ENCODE measurements at places on chromosomes 2 and 18.

DNA sequence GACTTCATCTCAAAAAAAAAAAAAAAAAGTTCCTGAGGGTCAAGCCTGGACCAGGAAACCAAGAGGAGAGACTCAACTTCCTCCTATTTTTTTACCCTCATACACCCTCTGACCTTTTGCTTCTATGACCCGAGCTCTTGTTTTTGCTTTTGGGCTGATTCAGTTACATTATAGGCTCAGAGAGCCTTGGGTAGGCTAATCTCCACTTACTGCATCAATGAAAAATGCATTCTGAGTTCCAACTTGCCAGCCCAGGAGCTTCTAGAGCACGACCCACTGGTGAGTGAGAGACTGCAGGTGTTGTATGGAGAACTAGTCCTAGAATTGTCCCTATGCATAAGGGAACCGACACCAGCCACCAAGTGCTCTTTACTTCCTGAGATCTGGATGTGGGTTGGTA is 91.1 kb downstream of the CABLES1 start:
- DNase-seq = no peak

- no peak for DNase-seq
Measured at GRCh38 chr2:233307565-233307964, at the start of gene SAG. TSS of gene SAG (plus strand) at chr2:233307816. CDS start at chr2:233309190, 1,374 bp downstream.

DNA sequence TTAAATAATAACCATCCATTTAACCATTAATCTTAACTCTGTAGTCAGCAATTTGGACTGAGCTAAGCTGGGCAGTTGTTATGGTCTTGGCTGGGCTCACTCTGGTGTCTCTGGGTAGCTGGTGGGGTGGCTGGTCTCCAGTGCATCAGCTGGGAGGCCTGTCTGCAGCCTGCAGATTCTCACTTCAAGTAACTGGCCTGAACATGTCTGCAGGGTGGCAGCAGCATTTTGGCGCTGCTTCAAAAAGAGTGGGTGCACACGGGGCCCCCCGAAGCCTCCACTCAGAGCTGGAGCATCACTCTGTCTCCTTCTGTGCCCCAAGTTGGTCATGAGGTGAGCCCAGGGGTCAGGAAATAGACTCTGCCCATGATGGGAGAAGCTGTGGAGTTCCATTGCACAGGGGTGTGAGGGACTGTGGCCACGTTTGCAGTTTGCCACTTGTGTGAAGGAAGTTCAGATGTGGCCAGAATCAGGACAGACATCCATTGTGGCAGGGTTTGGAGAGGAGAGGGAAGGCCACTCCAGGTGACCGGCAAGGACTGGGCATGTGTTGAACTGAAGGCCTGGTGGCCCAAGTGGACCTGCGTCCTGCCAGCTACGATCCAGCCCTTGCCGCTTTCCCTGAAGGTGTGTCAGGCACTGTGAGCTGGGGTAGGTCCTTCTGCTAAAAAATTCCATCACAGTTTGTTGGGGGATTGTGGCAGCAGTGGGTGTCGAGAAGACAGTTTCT is 4.9 kb upstream of the ALLC start:
- DNase-seq = no peak

DNA sequence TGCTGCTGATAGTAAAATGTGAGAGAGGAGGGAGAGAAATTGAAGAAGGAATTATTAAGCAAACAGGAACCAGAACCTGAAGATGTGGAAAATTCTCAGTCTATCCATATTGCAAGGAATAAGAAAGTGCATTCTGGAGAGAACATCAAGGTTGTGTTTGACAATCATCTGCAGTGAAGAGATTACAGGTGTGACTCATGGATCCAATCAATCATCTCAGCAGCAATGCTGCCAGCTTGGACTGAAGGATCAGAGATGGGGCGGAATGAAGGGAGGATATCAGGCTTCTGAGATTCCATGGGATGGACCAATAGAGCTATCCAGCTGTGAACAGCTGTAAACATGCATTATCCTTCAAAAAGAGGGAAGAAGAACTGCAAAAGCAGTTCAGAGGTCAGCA is 247.3 kb downstream of the LPIN1 start:
- DNase-seq = no peak

DNA sequence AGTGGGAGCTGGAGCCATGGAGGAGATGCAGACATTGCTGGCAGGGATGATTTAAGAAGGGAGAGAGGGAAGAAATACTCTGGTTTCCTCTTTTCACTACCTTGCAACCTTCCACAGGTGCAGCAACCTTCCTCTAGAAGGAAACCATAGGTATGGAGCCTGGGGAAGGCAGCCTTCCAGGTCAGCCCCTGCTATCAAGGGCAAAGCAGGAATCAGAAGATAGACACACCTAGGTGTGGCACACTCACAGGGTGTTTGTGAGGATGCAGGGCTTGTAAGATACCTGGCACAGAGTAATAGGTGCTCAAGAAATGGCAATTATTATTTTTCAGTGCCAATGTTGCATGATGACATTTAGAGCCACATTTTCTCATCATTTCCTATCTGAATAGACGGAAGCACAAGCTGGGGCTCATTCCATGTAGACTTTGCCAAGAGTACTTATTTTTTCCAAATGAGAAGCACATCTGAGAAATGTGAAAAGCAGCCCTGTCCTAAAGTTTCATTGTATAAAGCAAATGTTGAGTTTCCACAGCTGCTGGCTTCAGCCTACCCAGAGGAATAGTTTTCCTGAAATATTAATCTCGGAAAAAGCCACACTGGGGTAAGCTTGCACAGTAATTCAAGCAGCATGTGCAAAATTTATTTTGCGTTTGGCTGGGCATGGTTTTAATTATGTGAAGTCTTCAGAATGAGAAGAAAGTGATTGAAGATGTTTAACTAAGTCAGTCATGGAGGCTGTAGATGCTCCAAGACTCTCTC is 20.6 kb downstream of the EVA1A start:
- DNase-seq = no peak

DNA sequence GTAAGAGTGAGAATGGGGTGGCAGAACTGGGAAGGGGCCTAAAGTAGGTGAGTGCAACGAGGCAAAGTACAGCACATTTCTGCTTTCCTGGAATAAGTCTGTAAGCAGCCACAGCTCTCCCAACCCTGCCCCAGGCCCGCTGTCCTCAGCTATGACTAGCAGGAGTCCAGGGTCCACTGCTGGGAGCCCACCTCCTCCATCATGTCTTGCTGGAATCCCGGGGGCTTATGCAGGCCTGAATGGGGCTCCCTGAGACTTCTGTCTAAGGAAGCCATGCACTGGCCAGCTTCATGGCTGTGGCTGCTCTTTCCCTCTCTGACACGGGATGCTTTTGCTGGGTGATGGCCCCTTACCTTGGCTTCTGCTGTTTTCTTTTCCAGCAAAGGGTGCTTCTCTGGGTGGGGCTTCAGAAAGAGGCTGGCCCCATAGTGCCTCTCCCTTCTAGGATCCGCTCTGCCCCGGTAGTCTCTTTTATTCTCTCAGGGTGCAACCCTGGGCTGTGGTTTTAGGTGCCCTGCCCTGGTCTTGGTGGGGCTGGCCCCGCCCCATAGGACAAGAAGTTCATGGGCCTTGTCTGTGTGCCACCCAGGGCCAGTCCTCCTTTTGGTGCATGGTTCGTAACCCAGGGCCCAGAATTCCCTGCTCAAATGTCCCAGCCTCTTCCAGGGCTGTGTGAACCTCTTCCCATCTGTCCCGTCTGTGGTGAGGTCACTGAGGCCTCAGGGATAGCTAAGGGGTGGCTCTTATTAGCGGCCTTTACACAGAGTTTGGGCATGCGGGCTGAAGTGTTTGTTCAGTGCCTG is 33.8 kb upstream of the POLE4 start:
- no peak for DNase-seq

GRCh38 chr2:7043690-7044089 is 126.5 kb downstream of the RNF144A start:
- DNase-seq = no peak

- no peak for DNase-seq
Measured at GRCh38 chr2:73083886-73084800, 12.6 kb upstream of the SFXN5 start.

DNA sequence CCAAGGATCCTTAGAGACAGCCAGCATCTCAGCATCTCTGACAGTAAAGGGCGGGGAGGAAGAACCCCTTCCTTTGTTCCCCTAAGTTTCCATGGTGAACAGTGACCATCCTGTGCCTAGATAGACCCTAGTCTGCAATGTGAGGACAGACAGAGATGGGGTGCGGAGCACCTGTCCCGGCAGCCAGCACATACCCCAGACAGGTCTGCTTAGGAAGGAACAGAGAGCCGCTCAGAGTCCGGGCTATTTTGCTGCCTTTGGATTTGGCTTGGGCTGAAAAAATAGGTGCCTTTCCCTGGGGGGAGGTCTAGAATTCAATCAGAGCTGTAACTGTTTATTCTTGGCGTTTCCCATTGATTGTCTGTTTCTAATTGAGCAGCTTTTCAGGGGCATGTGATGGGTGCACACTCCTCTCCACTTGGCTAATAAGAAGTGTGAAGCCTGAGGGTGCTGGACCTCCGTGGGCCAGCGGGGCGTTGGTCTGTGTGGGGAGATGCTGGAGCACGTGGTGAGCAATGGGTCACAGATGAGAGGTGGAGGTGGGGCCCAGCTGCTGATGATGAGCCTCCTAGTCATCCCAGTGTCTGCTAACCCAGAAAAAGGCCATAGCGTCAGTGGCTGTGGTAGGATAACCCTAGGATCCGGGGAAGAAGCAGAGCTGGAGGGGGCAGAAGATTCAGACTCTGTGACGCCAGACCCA is 236.8 kb downstream of the SEPTIN10 start:
- DNase-seq = no peak

- DNase-seq = no peak
Measured at GRCh38 chr2:158464426-158465281, 7.9 kb downstream of the PKP4 start.

DNA sequence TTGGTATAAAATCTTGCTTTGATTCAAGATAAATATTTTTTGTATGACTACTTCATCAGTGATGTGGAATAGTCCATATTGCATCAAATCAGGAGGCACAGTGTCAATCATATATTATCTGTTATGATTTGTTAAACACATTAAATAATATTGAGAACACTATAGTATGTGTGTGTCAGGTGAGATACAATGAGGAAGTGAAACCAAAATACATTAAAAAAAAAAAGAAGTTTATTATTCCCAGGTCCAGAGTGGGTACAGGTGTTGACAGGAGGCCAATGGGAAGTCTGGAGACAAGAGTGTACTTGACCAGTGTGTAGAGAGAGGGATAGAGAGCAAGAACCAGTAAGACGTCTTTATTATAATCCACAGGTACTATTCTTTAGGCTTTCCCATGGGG is 292.6 kb downstream of the FSIP2 start:
- no peak for DNase-seq

DNA sequence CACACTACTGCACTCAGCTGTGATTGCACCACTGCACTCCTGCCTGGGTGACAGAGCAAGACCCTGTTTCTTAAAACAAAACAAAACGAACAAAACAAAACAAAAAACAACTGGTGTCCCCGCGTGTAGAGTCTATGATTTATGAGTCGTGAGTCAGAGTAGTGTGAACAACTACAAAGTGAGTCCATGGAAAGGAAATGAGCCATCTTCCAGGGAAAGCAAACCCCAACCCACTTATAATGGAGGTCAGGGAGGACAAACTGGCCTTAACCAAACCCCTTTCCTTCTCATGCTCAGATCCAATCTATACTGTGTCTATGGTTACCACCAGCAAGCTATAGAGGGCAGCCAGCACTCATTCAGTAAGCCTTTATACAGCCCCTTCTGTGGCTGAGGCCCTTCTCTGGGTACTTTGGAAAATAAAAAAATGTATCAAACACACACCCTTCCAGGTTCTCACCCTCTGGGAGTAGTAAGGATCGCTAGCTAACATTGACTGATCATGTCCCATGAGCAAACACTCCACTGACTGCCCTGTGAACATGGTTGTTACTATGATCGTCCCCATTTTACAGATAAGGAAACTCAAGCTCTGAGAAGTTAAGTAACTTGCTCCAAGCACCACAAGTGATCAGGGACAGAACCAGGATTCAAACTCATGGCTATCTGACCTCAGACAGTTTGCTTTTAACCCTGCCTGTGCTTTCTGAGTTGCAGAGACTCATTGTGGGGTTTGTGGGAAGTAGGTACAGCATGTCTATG is 24.7 kb upstream of the COLEC12 start:
- no peak for DNase-seq

DNA sequence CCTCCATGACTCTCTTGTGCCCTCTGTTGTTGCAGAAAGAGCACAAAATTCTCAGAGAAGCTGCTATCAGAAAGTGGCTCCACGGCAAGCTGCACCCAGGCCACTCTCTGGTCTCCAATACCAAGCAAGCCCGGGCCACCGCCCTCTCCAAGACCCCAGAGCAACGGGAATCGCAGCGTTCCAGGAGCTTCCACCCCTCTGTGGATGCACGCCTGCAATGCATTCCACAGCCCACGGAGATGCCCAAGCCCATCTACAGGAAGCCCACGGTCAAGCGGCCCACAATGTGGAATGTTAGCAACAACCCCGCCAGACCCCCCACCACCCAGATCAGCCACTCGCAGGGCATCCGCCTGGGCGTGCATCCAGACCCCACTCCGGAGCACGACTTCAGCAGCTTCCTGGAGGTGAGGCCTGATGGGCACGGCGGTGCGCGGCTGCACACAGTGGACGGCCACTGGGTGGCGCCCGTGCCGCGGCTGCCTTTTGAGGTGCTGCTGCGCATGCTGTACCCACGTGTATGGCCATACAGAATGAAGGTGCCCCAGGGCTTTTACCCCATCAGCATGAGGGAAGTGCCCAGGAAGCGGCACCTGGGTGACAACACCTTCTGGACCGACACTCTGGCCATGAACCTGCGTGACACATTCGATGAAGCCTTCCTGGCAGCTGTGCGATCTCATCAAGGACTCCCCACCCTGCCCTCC is 6.3 kb downstream of the ANKRD53 start:
- peak; percentile 68 for DNase-seq

- DNase-seq = no peak
Measured at GRCh38 chr2:11802782-11803191, 56.4 kb downstream of the LPIN1 start.

GRCh38 chr2:207881902-207882301 is 112.2 kb upstream of the FZD5 start:
- DNase-seq = no peak

DNA sequence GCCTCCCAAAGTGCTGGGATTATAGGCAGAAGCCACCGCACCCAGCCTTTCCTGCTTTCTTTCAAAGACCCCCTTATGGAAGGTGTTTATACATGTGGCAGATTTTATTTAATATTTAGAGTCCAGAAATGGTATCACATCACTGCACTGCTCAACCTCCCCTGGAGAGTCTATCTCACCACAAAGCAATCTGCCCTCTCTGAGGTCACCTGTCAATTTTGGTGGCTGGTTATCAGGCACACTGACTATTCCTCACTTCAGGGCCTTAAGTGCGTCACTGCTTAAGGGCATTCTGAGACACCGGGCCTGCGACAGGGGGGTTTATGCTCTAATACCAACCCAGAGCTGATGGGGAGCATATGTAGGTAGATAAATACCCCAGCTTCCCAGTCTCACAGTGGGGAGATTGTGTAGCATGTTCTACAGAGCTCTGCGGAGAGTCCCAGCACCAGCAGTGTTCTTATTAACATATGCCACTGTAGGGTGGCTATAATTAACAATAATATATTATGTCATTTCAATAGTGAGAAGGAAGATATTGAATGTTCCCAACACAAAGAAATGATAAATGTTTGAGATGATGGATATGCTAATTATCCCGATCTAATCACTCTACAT is 42.7 kb upstream of the ZDBF2 start:
- no peak for DNase-seq
